ENCODE measurements at places on chromosomes 6 and 20. TPM values are rescaled to one million over a fixed set of nuclear protein-coding genes. Genes with fewer than 3 reads are reported as not detected.

DNA sequence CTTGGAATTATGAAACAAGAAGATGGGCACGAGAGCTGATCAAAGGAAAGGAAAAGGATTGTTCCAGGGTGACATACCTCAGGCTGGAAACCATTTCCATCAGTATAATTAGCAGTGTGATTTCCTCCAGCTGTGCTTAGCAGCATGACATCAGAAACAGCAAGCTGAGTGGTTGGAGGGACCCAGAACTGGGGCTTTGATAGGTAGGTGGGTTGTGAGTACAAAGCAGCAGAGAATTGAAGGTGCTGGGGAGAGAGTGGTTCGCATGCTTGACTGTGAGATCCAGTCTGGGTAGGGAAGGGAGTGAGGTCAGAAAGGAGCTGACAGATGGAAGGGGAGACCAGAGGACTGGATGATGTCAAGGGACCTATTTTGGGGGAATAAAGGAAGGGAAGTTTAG, 90.4 kb downstream of the CD164 start:
- no peak for ATAC-seq
- H3K27me3 ChIP-seq: peaks cover 3% of the 10 kb centered on the region
- no peak overlapping the region for H3K27ac ChIP-seq
- peaks cover 8% of the 10 kb centered on the region for H3K4me1 ChIP-seq
- no peak overlapping the region for H3K4me3 ChIP-seq

- ATAC-seq: no peak
- no peak overlapping the region for H3K4me3 ChIP-seq
- no peak overlapping the region for H3K27ac ChIP-seq
- H3K4me1 ChIP-seq: no peaks in the 10 kb centered on the region
Observed at GRCh38 chr20:13130707-13131103, 90.4 kb upstream of the ISM1 start.

- no peak for ATAC-seq
- H3K4me3 ChIP-seq: no peak overlapping the region
- no peak overlapping the region for H3K27ac ChIP-seq
- H3K36me3 ChIP-seq: no peaks in the 10 kb centered on the region
Observed at GRCh38 chr6:90893400-90893799, 306.5 kb upstream of the MAP3K7 start.

GRCh38 chr6:5671601-5672559, 334.8 kb downstream of the NRN1 start:
- no peaks in the 10 kb centered on the region for H3K27me3 ChIP-seq
- H3K4me3 ChIP-seq: no peak overlapping the region
- H3K36me3 ChIP-seq: no peaks in the 10 kb centered on the region
- peak overlapping the region; percentile 75 for H3K27ac ChIP-seq
- peak; percentile 53 for ATAC-seq

- H3K4me1 ChIP-seq: peaks cover 10% of the 10 kb centered on the region
- ATAC-seq: no peak
- H3K4me3 ChIP-seq: no peak overlapping the region
- H3K36me3 ChIP-seq: no peaks in the 10 kb centered on the region
Observed at GRCh38 chr6:107437691-107438090, 21.7 kb downstream of the PDSS2 start.

- no peak for ATAC-seq
- no peak overlapping the region for H3K27ac ChIP-seq
- H3K36me3 ChIP-seq: no peaks in the 10 kb centered on the region
Observed at GRCh38 chr6:103114582-103114981, 1721.1 kb downstream of the GRIK2 start.

GRCh38 chr6:33860706-33861474, 57.1 kb upstream of the MLN start:
- no peak overlapping the region for H3K4me3 ChIP-seq
- H3K4me1 ChIP-seq: no peaks in the 10 kb centered on the region
- H3K27ac ChIP-seq: no peak overlapping the region
- H3K27me3 ChIP-seq: peaks cover 59% of the 10 kb centered on the region
- no peaks in the 10 kb centered on the region for H3K36me3 ChIP-seq

DNA sequence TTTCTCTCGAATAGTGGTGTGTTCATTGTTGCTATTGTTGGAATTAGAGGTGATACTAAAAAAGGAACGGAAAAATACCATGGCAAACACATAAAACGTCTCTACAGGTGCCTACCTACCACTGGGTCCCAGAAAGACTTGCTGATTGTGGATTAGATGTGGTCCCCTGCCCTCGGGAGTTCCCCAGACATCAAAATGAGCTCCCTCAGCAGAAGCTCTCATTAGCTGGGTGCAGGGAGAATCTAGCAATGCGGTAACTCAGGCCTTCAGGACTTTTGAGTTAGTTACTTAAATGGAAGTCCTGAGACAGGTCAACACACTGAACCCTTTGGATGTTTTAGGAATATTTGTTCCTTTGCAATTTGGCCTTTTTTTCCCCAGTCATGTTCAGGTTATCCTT, 6.1 kb downstream of the IRF4 start:
- H3K4me3 ChIP-seq: no peak overlapping the region
- ATAC-seq: no peak
- H3K36me3 ChIP-seq: no peaks in the 10 kb centered on the region
- peaks cover 81% of the 10 kb centered on the region for H3K27me3 ChIP-seq

GRCh38 chr6:132752255-132752654, 5.4 kb downstream of the VNN2 start:
- H3K4me3 ChIP-seq: no peak overlapping the region
- no peaks in the 10 kb centered on the region for H3K27me3 ChIP-seq
- H3K27ac ChIP-seq: no peak overlapping the region
- no peaks in the 10 kb centered on the region for H3K36me3 ChIP-seq
- H3K4me1 ChIP-seq: no peaks in the 10 kb centered on the region

GRCh38 chr6:104109806-104110205, 749.9 kb downstream of the HACE1 start:
- no peaks in the 10 kb centered on the region for H3K36me3 ChIP-seq
- H3K4me3 ChIP-seq: no peak overlapping the region
- no peak overlapping the region for H3K27ac ChIP-seq

DNA sequence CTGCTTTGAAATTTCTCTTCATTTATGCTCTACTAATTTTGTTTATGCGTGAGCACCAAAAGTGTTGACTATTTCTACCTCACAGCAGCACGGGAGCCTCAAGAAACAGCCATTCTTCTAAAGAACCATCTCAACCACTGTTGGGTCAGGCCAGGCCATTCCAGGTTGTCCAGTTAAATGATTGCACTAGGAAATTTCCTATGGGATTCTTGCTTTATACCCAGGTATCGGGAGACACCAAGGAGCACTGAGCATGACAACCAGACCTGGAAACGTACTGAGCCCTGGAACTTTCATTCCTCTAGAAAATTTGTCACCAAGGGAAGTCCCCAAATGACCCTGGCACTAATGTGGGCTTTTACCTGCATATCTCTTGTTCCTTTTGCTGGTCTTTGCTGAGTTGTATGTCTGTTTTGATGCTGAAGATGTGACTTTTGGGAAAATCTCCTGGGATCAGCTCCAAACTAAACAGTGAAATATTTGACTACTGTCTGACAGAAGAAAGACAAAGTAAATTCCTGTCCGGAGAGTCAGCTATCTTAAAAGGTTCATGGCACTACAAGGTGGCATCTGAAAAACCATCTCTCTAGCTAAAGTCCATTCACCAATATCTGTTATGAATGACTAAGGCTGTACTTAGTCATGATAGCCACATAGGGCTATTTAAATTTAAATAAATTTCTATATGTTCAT, 70.5 kb downstream of the SNAP25 start:
- H3K4me3 ChIP-seq: no peak overlapping the region
- H3K27me3 ChIP-seq: no peaks in the 10 kb centered on the region
- no peak overlapping the region for H3K27ac ChIP-seq
- H3K4me1 ChIP-seq: no peaks in the 10 kb centered on the region
- no peak for ATAC-seq
- no peaks in the 10 kb centered on the region for H3K36me3 ChIP-seq

DNA sequence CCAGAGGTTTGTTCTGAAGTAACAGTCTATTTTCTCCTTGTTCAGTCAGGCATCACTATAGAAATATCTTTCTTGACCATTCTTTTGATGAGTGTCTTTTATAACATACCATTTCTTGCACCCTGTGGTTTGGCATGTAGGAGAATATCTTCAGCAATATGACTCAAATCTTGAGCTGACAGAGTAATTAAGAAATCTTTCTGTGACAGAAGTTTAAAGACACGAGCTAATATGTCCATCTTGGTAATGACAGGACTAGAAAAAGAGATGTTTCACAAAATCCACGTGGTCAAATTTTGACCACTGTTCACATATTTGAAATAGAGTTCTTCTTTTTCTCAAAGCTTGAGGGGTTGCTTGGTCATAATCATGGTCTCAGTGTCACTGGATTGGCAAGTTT, 149.9 kb downstream of the MYB start:
- no peak for ATAC-seq
- H3K4me1 ChIP-seq: no peaks in the 10 kb centered on the region

- no peak overlapping the region for H3K4me3 ChIP-seq
- H3K27me3 ChIP-seq: no peaks in the 10 kb centered on the region
- H3K36me3 ChIP-seq: no peaks in the 10 kb centered on the region
- H3K27ac ChIP-seq: no peak overlapping the region
Observed at GRCh38 chr6:169171016-169171415, 82.6 kb downstream of the THBS2 start.

- H3K4me1 ChIP-seq: peaks cover 53% of the 10 kb centered on the region
- no peak overlapping the region for H3K4me3 ChIP-seq
- ATAC-seq: no peak
- H3K27ac ChIP-seq: no peak overlapping the region
Observed at GRCh38 chr6:126657561-126658175, 317.8 kb downstream of the CENPW start.

Gene CCN5
- 52.9 TPM for total RNA-seq

Gene PEX3
- 20.4 TPM for total RNA-seq

Gene OPRL1
- total RNA-seq: 1.1 TPM

Gene JPH2
- 442 TPM for total RNA-seq

Gene CCHCR1
- 8.2 TPM for total RNA-seq

Gene RAB44
- total RNA-seq: 0.89 TPM

Gene RRAGD
- 14.8 TPM for total RNA-seq

Gene UST
- 28.8 TPM for total RNA-seq
